ENCODE measurements at places on chromosomes 3 and 15.

- no peak for ATAC-seq
Measured at GRCh38 chr3:20108869-20109268, 68.6 kb downstream of the KAT2B start.

- ATAC-seq: no peak
Measured at GRCh38 chr3:48270306-48270705, 29.4 kb downstream of the ZNF589 start.

DNA sequence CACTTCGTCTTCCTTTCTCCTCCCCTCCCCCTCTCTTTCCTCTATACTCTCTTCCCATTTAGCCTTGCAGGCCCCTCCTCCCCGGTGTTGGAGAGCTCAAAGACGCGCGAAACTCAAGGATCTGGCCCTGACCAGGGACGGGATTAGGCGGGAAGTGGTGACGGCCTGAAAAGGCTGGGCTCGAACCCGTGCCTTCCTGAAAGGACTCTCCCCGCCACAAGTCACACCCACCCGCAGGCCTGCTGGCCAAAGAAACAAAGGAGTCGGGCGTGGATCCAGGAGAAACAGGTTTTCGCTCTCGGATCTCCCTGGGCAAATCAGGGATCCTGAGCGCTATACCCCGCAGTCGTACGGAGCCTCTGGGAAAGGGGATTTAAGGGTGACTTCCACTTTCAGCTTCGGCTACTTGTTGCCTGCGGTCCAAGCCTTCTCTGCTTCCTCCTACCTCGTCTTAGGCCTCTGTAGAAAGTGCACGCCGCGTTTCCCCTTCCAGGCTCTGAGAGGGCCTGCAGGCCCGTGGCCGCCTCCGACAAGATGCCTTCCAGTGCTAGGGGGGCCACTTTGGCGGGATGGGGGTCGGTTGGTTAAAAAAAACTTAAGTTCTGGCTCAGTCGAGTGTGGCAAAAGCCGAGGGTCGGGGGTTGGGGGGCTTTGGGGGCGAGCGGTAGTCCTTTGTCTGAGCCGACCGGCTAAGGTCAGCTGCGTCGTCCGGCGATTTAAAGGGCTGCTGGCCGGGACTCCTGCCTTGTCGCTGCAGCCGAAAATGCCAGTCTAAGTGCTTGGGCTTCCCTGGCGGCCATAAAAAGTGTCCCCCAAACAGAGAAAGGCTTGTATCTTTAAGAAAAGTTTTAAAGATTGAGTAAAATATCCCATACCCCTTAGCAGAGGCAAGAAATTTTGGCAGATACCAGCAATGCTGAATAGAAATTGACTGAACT lies 8.2 kb downstream of the ZIC4 start:
- no peak for ATAC-seq

DNA sequence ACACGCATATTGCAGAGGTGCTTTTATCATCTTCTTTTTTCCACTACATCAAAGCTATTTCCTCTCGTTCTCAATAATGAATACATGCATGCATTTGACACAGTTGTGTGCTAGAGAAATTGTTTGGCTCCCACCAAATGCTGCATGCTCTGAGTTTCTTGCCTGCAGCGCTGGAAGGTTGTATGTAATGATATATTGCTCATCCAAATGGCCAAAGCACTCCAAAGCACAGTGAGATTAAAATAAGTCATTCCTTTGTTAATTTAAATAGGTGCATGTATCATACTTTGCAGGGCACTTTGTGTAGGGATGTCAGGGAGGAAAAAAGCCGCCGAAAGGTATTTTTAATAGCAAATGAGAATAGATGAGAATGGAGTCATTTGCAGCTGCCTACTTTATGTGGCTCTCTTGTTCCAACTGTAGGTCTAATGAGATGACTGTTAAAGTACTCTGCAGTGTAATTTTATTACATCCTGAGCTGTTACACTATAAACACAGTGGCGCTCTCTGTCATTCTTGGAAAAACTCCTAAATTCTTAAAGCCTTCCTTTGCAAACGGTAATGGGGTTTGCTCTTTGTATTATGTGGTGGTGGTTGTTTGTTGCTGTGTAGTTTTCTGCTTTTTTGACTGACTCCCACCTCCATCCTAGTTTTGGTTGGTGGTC lies 56.9 kb upstream of the SKOR1 start:
- no peak for ATAC-seq

Data from esophagus mucosa (tissue), 1 donor.